NCI-H748 treated with DMSO at 0.1 percent for 48 hours (cell line): ENCODE measurements at places on chromosomes 11 and 22.

DNA sequence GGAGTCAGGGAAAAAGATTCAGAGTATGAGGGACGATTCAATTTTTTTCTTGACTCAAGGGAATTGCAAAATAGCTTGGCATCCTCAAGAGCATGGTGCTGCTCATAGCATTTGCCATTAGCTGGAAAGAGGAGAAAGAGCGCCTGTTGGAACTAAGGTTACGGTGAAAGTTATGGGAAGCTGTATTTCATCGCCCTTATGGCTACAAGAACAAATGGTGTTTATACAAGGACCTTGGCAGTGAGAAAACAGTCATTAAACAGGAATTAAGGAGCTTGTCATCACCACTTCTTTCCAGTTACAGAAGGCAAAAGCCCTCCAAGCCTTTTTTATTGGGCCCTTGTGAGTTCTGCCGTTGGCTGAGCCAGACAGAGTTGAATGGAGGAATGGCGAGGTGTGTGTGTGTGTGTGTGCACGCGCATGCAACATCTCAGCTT is 74.2 kb downstream of the ALX4 start:
- no peak for DNase-seq

GRCh38 chr11:134994431-134994830 is 582.4 kb upstream of the B3GAT1 start:
- no peak for DNase-seq

- DNase-seq, result no peak
Observed at GRCh38 chr11:57321388-57322255, 3.1 kb downstream of the TNKS1BP1 start.

DNA sequence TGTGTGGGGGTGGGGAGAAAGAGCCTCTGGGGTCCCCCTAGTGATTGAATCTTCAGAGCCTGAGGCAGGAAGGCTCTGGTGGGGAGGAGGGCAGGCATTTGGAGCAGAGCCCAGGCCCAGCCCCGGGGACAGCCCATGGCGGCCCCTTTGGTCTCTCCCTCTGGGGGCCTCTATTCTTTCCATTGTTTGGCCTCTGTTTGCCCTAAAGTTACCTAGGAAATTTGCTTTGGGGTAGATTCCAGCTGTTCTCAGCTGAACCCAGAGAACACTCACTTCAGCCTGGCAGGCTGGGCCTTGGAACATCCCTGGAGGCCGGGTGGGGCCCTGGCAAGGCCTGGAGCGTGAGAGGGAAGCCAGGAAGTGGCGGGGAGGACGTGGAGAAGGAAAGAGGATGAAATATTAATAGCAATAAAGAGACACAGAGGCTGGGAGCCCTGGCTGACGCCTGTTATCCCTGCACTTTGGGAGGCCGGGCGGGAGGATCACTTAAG is 22.9 kb upstream of the A4GALT start:
- DNase-seq, result no peak

DNA sequence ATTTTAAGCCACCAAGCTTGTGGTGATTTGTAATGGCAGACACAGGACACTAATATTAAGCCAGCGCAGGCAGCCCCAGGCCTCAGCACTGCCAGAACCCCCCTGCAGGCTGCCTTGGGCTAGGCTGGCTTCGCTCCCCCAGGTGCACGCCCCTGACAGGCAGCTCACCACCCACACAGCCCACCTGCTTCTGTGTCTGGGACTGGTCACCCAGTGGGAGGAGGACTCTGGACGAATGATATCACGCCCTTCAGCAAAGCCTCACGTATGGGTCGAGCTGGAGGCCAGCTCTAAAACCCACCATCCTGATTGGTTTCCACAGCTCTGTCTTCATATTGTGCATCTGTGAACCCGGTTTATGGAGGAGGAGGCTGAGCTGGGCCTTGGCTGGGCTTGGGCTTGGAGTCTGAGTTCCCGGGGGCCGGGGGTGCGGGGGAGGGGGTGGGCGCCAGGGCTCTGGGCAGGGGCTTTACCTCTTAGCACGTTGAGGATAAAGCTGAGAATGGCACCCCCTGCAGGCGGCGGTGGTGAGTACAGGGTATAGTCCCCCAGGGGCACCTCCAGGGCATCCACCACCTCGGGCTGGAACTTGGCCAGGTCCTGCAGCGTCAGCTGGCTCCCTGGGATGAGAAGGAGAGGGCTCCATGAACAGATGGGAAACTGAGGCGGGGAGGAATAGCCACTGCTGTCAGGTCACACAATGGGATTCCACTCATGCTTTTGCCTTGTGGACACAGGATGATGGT is 13.8 kb downstream of the GGT5 start:
- no peak for DNase-seq

GRCh38 chr11:31412946-31413345 is 43.3 kb downstream of the DNAJC24 start:
- DNase-seq, result no peak

DNA sequence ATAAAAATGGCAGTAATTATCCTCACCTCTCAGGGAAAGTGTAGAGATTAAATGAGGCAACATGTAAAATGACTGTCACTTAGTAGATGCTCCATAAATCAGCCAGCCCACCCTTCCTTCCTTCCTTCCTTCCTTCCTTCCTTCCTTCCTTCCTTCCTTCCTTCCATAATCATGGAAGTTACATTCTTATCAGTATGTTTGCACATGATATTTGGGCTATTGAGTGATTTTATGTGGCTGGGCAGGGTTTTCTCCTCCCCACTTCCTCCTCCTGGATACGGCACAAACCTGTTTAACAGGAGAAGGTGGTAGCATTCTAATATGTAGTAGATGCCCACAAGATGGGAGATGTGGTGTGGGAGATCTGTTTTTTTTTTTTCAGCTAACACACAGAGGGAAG is 11.9 kb downstream of the LYVE1 start:
- DNase-seq, result no peak

GRCh38 chr11:113651023-113651422 is 55.1 kb downstream of the TMPRSS5 start:
- DNase-seq, result no peak

DNA sequence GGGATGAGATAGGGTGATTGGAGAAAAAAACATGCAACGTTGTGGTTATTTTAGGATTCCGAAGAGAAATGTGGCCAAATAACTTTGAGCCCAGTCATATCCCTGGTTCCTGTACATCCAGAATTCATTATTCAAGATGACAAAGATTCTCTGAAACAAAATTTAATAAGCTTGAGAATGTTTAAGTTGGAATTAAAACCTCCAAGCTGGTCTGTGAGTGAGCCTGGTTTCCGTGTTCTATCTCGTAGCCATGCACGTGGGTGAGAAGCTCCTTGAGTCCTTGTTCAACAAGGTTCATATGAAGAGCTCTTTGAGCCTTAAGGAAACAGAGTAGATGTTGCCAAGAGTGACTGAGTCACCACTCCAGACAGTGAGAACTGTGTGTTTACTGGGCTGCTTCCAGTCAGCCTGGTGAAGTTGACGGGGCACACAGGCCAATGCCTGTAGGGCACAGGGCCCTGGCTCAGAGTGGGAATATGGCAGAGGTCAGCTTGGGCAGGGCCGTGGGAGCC is 206.5 kb downstream of the NAV2 start:
- DNase-seq, result no peak

- no peak for DNase-seq
Observed at GRCh38 chr11:65434057-65434666, 11.6 kb downstream of the NEAT1 start.

- DNase-seq, result no peak
Observed at GRCh38 chr11:1052133-1053011, 15.9 kb upstream of the MUC6 start.

DNA sequence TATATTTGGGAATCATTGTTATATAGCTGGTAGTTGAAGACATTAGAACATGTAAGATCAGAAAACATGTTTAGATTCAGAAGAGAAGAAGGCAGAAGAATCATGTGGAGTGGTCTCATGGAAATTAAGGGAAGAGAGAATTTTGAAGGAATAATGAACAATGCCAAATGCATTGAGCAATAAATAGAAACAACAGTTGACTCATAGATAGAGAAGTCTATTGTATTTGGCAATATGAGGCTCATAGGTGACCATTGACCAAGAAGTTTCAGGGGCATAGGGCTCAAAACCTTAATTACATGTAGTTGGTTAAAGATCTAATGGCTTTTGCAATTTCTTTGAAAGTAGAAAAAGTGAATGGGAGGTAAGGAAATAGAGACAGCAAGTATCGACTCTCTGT is 123.9 kb downstream of the PAX6 start:
- DNase-seq, result no peak

GRCh38 chr22:39264349-39265038 is 19.7 kb upstream of the PDGFB start:
- DNase-seq, result no peak

GRCh38 chr11:17574141-17575091 is 27.4 kb downstream of the OTOG start:
- no peak for DNase-seq

- no peak for DNase-seq
Observed at GRCh38 chr22:30457981-30458380, 13.8 kb downstream of the SEC14L3 start.

- no peak for DNase-seq
Observed at GRCh38 chr11:109247071-109247470, 174.9 kb upstream of the C11orf87 start.

DNA sequence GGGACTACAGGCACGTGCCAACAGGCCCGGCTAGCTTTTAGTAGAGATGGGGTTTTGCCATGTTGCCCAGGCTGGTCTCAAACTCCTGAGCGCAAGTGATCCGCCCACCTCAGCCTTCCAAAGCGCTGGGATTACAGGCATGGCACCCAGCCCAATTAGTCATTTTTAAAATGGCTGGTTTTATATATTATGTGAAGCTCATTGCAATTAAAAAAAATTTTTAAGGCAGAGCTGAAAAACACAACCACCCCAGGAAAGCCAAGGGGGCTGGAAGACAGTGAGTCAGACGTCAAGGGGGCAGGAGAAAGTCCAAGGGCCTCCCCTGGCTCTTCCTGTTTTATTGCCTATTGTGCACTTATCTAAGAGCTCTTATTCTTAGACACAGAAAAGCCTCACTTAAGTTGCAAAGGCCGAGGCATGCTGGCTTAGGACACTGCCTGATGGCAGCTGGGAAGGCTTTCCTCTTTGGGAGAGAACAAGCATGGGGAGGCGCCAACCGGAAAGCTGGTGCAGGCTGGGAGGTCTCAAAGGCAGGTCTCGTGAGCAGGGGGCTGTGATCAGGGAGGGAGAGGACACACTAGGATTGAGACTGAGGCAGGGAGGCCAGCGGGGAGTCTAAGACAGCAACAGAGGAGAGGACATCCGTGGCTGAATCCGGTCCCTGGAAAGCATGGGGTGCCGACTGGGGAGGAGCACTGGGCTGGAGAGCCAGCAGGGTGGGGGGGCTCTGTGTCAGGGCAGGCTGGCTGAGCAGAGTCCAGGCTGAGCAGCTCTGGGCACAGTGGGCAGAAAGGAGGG is 11.1 kb upstream of the OSM start:
- DNase-seq, result no peak

GRCh38 chr11:128039140-128040021 is 548.0 kb downstream of the ETS1 start:
- DNase-seq, result no peak

DNA sequence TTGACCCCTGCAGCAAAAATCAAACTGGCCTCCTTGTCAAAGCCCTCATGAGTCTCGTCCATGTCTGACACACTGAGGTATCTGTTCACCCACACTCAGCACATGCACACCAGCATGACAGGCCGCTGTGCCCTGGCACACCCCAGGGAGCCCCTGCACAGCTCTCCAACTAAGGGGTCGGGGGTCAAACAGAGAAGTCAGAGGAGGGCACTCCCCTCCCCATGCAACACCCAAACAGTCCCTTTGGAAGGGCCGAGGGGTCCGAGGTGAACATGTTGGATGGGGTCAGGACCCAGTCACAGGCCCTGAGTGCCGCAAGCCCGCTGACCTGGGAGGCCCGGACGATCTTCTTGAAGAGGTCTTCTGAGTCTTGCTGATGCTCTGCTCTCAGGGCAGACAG is 14.6 kb downstream of the SUN2 start:
- DNase-seq, result no peak

- no peak for DNase-seq
Observed at GRCh38 chr11:130677486-130678153, 229.2 kb downstream of the ADAMTS15 start.
